ENCODE measurements at places on chromosomes 5 and 9. TPM values are rescaled to one million over a fixed set of nuclear protein-coding genes. Genes with fewer than 3 reads are reported as not detected.

DNA sequence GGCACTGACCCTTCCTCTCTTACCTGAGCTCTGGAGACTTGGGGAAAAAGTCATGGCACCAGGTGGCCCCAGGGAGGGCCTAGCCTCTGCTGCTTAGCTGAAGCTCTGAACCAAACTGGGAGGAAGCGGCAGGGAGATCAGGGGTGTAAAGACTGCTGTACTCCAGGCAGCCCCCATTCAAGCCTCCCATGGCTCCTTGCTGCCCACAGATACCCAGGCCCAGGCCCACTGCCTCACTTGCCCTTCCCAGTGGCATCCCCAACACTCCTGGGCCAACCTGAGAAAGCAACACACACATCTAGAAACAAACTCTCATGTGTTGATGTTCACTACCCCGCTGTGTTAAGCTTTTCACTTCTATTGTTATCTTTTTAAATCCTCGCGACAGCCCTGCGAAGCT is 151.6 kb downstream of the C5orf15 start:
- DNase-seq = no peak

DNA sequence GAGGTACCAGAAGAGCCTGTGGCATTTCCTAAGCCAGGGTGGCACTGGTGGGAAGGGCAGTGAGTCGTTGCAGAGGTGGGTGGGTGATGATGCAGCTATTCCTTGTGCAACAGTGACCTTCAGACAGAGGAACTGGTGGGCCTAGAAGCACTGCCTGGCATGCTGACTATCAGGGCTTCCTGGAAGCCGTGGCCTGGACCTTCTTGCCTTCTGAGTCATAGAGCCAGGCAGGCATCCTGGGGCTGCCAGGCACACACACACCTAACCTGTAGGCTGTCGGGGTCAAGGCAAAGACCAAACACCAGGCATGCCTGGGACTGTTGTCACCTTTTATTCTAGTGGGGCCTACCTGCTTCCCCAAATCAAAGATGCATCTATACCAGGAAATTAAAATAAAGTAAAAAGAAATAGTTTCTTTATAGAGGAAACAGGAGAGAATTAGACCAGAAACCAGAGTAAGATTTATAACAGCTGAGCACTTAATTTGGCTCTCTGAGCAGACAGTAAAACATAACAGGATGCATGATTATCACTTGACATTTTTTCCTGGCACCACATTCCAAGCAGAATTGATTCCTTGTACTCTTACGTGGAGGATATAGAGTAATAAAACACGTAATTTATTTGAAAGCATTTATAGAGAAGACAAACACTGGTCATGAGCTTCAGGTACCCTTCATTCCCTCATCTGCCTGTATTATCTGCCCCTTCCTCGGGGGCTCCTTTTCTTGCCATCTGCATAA is 25.1 kb downstream of the NANS start:
- no peak for DNase-seq

ADAMTS2 gene
- 0.13 TPM for total RNA-seq

DNA sequence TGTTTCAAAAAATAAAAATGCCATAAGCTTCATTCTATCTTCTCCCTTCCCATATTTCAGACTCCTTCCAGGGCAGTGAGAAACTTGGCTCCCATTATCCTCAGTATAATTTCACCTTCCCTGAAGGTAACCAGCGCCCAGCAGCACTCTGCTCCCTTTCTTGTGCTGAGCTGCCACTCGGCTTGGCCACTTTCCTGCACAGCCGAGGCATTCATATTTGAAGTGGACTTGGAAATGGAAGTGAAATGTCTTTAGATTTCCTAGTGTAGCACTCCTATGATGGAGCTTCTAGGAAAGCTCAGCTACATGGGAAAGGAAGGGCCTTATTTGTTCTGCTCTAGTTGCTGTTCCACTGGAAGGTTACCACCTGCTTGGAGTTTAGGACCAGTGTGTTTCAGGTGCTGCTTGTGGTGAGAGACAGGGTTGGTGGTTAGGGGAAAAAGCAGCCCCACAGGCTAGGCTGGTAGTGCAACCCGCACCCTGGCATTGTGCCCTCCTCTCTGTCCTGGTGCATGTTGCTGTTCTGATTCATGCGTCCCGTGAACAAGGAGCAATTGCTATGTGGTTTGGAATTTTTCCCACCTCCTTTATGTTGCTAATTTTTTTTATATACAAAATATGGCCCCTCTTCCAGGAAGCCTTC is 53.8 kb downstream of the RAD23B start:
- no peak for DNase-seq

GABRA1 gene
- total RNA-seq = not detected

DNA sequence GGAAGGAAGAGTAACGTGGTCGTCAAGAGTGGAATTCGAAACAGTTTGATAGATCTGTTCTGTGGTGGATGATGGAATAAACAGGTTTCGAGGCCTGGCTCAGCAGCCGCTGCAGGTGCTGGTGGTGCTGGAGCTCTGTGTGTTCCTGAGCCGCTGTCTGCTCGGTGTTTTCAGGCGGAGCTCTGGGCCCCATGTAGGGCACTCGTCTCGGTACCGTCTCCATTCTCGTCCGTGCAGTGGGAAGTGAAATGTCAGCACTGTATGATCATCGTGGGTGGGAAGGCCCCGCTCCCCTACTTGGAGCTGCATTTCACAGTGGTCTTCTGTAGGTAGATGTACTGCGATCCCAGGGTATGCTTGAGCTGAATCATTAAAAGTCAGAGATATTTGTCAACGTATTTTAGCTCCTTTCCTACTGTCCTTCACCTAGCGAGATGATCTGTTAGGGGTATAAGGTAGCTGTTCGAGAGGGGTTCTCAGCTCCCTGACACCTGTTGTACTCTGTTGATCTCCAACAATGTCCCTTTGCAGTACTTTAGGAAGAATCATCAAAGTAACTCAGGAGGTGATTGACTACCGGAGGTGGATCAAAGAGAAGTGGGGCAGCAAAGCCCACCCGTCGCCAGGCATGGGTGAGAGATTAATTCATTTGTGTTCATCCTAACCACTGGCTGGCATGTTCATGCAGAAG is 35.9 kb downstream of the TENT4A start:
- no peak for DNase-seq

- no peak for DNase-seq
Observed at GRCh38 chr5:53246042-53246836, 136.7 kb upstream of the MOCS2 start.

- DNase-seq = no peak
Observed at GRCh38 chr5:176415240-176415951, 943 bp downstream of the CLTB start.

GRCh38 chr5:163190283-163190682 is 247.1 kb upstream of the CCNG1 start:
- DNase-seq = no peak

PCDHA3 gene
- not detected for total RNA-seq

CKMT2 gene
- total RNA-seq = not detected

PHF19 gene
- total RNA-seq = 91.1 TPM

DNA sequence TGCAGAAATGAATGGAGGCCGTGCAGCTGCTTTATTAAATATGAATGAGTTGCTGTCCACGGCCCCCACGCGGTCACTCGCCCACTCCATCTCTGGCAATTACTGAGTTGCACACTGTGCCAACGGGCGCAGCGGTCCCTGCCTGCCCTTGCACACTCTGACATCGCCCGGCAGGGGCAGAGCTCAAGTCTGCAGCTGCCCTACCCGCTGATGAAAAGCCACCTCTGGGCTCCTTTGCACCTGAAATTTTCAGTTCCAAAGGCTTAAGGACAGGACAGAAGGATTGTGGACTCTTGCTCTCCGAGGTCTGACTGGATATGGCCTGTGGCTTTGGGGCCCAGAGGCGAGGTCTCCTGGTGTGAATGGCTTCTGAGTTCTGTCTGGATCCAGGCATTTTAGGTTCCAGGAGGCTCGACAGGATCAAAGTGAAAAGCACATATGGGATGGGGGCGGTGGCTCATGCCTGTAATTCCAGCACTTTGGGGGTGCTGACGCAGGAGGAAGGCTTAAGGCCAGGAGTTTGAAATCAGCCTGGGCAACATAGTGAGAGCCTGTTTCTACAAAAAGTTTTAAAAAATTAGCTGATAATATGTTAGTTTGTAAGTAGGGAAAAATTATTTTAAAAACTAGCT is 201.8 kb downstream of the PAX5 start:
- no peak for DNase-seq

DNA sequence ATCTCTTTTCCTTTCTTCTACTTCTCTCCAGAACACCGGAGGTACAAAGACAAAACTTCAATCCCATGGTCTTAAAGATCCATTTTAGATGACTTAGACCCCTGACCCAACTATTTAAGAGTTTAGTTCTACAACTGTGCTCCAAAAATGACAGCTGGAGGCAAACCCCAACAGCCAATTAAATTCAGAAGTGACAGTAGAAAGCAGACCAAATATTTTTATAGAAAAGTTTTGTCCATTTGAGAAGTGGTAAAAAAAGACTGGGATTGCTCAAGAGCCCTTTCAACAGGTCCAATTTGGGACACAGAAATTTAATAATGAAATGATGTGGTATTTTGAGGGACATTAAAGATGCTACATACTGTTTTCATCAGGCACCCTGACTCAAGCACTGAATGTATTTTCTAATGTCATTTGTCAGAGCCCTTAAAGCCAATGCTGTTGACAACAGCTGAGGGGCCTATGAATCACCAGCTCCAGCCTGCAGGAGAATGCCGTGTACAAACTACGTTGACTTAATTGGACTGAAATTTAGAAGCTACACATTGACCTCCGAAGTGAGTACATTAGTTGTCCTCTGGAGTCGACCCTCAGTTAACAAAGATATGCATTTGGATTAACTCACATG is 147.5 kb upstream of the PIK3R1 start:
- DNase-seq = no peak

DNA sequence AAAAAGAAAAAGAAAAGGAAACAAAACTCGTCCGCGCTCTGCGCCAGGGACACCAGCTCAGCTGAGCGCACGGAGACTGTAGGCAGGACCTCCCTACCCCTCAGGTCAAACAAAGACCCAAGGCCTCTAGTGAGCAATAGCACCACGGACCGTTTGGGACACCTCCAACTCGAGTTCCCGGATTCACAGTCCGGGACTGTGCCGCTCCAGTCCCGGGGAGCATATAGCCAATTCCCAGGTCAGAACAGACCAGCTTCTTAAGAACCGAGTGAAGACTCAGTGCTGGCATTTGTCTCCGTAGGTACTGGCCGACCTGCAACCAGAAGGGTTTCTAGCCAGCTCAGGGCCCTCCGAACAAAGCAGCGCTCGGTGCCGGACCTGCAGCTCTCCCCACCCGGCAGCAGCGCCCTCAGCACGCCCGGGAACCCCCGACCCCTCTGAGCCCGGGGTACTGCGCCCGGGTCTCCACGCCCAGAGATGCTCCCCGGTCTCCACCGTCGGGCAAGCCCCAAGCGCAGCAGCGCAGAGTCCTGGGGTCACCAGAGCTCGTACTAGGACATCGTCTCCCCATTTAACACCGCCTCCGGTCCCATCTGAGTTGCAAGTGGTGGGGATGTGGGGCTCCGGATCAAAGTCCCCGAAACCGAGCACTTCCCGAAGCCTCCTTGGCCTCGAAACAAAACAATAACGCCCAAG is 591 bp downstream of the ABCA1 start:
- no peak for DNase-seq

DNA sequence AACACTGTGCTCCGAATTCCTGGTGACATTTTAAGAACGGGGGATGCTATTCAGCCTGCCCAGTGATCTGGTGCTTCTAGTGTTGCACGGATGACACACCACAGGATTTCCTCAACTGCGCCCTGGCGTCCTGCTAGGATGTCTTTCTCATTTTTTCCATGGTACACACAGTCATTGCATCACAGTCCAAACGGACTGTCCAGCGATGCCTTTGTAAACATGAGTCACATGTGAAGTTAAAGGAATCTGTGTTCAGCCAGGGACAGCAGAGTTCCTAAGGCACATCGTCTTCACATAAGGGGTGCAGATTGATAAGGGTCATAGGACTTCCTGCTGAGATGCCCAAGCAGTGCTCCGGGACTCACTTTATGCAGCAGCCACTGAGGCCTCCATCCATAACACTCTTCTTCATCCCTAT is 9.3 kb upstream of the PTPN3 start:
- peak; percentile 76 for DNase-seq

- DNase-seq = peak; percentile 61
Observed at GRCh38 chr9:130866474-130866965, 30.1 kb downstream of the QRFP start.

AJM1 gene
- total RNA-seq = 7.2 TPM

DNA sequence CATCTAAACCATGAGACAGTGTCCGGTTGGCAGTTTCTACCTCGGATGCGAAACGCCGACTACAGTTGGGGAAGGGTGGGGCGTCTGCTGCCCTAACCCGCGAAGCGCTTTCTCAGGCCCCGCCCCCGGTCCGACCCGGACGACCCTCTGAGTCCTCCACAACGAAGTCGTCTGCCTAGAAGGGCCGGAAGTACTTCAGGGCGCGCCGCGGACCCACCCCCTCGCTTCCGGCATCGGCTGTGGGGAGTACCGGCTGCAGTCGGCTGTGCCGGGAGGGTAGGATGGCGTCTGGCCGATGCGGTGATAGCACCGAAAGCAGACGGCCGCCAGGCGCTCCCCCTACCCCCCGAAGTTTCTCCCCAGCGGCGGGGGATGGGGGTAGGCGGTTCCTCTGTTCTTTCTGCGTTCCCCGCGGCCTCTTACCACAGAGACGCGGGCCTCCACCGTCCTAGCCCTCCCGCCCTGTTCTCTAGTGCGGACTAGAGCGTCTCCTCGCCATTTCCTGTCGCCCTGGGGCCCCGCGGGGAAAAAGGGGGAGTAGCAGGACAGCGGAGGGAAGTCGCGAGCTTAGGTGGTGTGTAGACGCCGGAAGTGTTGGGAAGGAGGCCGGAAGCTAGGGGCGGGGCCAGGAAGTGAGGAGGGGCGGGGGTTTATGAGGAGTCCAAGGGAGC is at the start of gene TRIM41:
Gene TRIM41 (plus strand): TSS at position 224 of the 671 bp plus-strand sequence. CDS start 719 bp downstream, outside the sequence.
- DNase-seq = peak; percentile 94

SLC4A9 gene
- not detected for total RNA-seq

DNA sequence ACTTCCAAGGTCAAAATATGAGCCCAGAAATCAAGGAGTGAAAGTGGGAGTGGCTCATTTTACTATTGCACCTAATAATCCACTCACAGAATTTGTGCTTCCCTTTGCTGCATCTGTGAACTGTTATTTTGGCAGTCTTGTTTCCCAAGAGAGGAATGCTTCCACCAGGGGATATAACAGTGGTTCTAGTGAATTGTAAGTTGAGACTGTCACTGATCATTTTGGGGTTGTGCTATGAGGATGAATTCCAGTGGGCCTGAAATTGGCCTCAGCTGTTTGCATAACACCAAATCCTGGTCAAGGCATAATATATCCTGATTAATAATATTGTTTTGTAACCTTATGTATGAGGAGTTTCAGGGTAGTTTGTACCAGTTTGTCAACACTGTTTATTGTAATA is 14.4 kb downstream of the FAM200C start:
- no peak for DNase-seq

DNA sequence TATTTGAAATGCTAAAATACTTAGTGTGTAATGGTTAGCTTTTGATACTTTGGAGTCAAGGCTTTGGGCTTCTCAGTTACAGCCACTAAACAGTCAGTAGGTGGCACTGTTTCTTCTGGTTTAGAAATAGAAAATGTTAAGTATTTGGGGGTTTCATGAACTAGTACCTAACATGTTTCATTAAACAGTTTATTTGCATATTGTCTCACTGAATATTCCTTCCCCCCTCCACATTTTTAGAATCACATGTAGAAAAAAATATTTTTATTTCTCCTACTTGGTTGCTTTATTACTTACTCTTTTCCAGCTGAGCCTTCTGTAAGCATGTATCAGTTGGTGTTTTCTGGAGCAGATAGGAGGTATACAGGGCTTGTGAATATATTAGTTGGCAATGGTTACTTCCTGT is 48.0 kb downstream of the IPO11 start:
- DNase-seq = peak; percentile 22

Measured in Panc1 (cell line).